ENCODE measurements at places on chromosomes 4 and X.

GRCh38 chr4:56692576-56692975 lies 11.5 kb upstream of the HOPX start:
- no peak for DNase-seq

- DNase-seq, result peak; percentile 52
These were observed 16.1 kb downstream of the RNF4 start for GRCh38 chr4:2484993-2485392.

- no peak for DNase-seq
These were observed 309.5 kb upstream of the FMR1 start for GRCh38 chrX:147602176-147602696.

GRCh38 chr4:45566896-45567603 lies 556.8 kb downstream of the GABRG1 start:
- no peak for DNase-seq

DNA sequence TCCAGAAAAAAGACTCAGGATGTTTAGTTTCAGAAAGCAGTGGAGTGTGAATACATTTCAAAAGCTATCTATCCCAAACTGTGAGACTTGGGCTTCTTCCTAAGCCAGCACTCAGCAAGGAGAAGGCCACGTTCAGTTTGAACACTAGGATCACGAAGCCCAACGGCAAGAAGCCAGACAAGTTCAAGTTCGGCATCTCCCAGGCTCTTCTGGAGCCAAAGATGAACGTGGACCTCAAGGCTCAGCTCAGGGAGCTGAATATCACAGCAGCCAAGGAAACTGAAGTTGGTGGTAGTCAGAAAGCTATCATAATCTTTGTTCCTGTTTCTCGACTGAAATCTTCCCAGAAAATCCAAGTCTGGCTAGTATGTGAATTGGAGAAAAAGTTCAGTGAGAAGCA lies 7.6 kb downstream of the PLAC1 start:
- DNase-seq, result no peak

DNA sequence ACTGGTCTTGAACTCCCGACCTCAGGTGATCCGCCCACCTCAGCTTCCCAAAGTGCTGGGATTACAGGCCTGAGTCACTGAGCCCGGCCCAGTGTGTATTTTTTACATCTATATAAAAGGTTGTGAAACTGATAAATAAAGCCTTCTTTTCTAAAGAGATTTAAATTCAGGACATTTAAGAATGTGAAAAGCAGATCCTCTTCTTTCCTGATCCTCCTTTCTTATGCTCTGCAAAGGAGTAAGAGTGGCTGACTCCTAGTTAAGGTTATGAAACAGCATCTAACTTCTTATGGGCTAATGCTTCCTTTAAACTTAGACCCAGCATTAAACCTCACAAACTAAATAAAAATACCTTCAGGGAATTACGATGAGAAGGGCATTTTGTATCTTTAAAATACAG lies 197.7 kb upstream of the MAB21L2 start:
- no peak for DNase-seq

DNA sequence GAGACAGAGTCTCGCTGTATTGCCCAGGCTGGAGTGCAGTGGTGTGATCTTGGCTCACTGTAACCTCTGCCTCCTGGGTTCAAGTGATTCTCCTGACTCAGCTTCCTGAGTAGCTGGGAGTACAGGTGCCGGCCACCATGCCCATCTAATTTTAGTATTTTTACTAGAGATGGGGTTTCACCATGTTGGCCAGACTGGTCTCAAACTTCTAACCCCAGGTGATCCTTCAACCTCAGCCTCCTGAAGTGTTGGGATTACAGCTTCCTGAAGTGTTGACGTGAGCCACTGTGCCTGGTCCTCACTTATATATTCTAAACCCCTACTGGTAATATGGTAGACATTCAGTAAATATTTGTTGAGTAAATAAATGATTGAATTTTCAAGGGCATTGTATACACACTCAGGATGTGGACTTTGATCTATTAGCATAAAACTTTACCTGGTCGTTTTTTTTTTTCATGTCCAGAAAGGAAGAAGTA lies 33.0 kb downstream of the MTHFD2L start:
- no peak for DNase-seq

DNA sequence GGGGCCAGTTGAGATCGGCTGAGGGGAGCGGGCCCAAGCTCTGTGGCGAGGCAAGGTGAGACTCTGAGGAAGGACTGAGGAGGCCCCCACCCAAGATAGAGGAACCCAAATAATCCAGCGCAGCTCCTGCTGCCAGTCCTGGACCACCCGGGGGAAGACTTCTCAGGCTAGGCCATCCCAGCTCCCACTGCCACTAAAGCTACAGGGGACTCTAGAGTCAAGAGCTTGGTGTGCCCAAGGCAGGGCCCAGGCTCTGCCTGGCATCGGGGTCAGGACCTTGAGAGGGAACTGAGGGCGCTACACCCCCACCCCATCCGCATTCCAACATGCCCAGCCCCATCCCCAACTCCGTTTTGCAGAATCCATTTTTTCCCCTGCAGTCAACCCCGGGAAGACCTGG lies 8.6 kb downstream of the MAGEA4 start:
- DNase-seq, result no peak

DNA sequence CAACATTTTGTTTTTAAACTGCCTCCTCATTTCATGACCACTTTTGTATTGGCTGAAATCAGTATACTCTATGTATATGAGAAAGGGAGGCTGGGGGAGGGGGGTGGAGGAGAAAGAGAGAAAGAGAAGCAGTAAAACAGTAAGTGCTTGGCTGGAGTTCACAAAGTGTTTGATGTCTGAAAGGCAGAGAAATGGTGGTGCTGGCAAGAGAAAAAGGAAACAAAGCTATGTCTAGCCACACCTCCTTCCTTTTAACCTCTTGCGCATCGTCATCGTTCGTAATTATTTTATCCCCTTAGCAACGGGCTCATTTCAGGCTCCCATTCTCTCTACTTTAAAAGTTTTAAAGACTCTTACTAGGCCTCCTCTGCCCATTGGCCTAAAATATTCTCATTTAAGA lies 25.6 kb downstream of the RPA4 start:
- DNase-seq, result no peak

- DNase-seq, result no peak
These were observed 78.5 kb upstream of the NAF1 start for GRCh38 chr4:163245044-163245728.

DNA sequence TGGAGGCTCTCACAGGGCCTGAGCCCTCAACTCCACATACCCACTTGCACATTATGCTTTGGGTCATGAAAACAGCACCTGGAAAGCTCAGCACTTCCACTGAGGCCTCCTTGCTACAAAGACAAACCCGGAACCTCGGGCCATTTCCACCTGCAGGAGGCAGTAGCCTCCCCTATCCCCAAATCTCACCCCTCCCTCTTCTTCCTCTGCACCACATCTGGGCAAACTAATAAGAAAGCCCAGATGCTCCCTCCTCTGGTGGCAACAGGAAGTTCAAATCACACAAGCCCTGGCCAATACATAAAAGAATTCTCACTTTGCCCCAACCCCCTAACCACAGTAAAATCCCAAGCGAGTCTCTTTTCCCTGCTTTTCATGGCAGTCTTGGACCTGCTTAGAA lies 136.4 kb downstream of the MAPK10 start:
- no peak for DNase-seq

GRCh38 chr4:83772685-83773084 lies 236.8 kb downstream of the GPAT3 start:
- no peak for DNase-seq

GRCh38 chr4:86032476-86033022 lies 327.3 kb downstream of the MAPK10 start:
- no peak for DNase-seq

DNA sequence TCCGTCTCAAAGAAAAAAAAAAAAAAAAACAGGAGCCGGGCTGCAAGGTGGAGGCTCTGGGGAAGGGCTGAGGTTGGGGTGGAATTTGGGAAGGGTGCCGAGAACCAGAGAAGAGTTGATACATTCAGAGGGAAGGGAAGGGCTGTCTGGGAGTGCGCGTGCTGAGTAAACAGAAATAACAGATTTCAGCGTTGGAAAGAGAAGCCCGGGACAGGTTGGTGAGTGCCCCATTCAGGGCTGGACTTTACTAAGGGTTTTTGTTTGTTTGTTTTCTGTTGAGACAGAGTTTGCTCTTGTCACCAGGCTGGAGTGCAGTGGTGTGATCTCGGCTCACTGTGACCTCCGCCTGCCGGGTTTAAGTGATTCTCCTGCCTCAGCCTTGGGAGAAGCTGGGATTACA lies 1.7 kb upstream of the IL3RA start:
- no peak for DNase-seq

DNA sequence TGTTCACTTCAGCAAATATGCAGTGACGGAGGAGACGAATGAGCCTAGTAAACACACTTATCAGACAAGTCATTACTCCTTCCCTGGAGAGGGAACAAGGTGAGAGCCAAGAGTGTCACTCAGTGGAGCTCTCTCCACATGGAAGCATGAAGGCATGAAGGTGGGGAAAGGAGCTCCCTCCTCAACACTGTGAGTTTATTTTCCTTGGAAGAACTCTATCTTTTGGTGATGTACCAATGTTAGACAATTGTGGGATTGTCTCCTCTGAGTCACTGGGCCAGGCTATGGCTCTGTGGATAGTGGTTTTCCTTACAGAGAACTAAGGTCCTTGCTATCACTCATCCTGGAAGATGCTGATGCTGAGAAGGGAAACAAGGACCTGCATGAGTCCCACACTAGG lies 200.2 kb downstream of the CPEB2 start:
- DNase-seq, result no peak

DNA sequence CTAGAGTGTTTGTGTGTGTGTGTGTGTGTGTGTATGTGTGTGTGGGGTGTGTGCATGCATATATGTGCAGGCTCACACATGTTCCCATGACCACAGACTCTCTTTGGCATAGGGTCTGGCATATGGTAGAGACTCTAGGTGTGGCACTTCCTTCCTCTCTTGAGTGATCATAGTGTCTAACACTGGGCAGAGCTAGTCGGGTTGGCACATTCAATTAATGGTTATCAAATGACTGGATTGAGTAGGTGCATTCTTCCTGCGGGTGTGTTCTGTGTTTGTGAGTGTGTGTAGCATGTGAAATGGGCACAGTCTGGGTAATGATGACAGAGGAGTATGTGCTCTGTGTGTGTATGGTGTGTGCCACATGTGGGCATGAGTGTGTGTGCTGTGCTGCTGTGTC lies 106.5 kb downstream of the EFNB1 start:
- no peak for DNase-seq

DNA sequence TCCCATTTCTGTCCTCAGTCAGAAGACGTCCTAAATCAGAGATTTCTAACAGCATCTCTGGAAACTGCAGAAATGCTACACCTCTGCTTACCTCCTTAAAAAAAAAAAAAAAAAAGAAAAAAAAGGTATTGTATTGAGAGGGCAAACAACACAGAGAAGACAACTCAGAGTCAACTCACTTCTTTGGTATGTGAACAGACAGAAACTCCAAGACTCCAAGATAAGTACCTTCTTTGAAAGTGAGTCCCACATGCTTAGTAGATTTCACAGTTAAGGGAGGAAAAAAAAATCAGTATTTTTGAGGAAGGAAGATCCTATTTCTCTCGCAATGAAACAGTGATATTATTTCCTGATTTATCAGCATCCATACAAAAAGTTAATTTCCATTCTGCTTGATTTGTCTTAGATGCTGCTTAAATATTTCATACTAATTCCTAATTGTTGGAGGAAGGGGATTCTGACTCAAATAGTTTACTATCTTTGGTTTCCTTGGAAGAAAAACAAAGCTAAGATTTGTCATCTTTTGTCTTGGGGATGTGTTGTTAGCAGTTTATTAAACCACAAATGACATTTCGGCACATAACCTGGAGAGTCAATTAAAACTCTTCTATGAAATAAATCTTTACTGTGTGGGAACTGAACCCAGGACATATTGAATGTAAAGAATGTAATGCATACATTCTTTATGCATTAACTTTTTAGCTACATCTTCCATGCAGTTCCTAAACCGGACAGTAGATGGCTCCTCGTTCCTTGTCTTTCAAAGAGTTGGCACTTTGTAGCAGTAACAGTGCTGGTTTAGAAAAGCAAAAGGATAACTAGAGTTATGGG lies 4.7 kb downstream of the RASGEF1B start:
- DNase-seq, result peak; percentile 53

- no peak for DNase-seq
These were observed 14.9 kb upstream of the PORCN start for GRCh38 chrX:48493890-48494364.

DNA sequence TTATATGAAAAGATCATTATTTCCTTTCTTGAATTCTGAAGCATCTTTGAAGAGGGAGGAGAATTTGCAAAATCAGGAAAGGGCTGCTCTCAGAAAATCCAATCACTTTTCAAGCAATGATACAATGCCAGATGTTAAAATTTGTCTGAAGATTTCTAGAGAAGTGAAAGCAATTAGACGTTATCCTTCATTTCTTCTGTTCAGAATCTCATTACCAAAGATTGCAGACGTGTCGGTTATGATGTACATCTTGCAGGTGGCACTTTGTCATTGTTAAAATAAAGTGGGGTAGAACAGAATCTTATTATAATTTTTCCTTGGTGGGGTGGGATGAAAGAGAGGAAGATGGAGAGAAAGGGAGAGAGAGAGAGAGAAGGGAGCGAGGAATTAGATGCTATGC lies 296.4 kb upstream of the STS start:
- no peak for DNase-seq

DNA sequence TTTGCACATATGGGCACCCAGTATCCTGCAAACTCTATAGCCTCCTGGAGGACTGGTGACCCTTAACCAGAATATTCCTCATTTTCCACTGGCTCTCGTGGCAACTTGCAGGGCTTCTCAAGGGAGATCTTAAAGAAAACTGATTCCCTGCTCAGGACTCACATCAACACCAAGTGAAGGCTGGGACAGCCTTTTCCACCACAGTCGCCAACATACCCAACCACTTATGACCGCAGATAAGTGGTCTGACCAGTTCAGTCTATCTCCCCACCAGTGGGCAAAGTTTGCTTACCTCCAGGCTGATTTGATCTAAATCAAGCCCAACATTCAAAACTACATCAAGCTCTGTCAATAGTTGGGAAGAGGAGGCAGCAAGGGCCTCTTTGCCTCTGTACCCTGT lies 289.3 kb upstream of the GATB start:
- no peak for DNase-seq

GRCh38 chr4:40253906-40254305 lies 57.1 kb downstream of the RHOH start:
- DNase-seq, result no peak

DNA sequence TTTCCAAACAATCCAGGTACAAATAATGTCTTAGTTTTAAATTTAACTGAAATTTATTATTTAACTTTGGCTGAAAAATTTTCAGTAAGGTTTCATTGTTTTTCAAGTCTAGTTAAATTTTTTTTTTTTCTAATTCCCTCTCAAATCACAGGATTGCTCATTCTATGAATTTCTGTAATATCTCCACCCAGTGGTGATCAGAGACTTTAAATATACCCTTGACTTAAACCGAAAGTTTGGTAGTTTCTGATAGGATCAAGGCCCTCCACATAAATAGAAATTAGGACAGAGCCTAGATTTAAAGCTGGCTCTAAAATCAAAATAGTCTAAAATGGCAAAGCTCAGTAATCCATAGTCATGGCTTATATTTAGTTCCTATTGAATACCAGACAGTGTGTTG lies 175.4 kb downstream of the TBCK start:
- no peak for DNase-seq

DNA sequence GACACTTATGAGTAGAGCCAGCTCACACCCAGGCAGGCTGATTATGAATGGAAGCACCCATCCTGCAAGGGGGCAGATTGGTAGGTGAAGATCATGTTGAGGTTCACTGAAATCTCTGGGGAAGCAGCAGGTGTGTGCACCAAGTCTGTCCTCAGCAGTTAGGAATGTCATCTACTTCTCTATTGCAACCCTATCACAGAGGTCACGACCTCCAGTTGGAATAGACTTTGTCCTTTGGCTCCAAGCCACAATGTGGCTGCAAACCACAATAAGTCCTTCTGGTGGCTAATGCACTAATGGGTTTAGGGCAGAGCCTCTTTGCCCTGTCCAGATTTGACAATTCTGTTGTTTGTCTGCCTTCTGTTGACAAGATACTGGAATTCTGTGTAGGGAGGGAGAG lies 1056.7 kb downstream of the PCDH19 start:
- no peak for DNase-seq

Measured in stimulated activated CD4-positive, alpha-beta T cell treated with anti-CD3 and anti-CD28 coated beads, Interleukin-4, amount 100 ng/mL, for 1 hour (primary cell).